HL-60 (cell line): ENCODE measurements at places on chromosomes 7 and 10.

DNA sequence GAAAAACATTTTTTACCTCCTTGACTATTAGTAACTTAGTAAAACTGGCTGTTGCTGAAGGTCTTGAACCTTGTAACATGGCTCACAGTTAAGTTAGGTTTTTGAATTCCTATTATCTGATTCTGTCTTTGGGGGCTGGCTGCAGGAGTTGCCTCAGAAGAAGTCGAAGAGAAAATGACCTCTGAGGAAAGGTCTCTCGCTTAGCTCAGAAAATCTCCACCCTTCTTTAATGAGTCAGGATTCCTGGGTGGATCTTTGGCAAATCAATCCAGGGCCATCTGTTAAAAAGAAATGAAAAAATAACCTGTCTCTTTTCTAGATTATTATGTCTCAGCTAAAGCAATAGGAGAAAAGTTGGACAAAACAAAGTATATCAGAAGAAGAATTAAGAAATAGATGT lies 267.8 kb upstream of the SEMA3C start:
- DNase-seq: no peak

- DNase-seq: no peak
These were observed 4.2 kb downstream of the TMEM60 start for GRCh38 chr7:77794000-77794399.

DNA sequence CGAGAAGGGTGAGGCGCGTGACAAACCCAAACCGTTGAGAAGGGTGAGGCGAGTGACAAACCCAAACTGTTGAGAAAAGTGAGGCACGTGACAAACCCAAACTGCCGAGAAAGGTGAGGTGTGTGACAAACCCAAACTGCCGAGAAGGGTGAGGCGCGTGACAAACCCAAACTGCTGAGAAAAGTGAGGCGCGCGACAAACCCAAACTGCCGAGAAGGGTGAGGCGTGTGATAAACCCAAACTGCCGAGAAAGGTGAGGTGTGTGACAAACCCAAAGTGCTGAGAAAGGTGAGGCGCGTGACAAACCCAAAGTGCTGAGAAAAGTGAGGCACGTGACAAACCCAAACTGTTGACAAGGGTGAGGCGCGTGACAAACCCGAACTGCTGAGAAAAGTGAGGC lies 25.0 kb downstream of the ESYT2 start:
- no peak for DNase-seq

DNA sequence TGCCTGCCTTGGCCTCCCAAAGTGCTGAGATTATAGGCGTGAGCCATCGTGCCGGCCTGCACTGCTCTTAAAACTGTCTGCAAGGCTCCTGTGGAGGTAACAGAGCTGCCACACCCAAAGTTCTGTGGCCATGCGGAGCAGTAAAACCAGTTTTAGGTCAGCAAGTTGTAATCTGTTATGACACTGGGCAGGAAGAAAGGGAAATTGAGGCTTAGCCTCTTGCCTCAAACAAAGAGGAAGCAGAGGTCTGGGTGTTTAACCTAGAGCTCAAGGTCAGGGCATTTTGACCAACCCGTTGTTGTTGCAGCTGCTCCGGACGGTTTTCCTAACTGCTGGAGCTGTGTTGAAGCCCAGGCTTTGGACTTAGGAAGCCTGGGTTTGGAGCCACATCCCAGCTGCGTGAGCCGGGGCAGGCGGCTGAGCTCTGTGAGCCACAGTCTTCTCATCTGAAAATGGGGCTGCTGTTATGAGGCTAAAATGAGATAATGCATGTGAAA lies 7.4 kb upstream of the RRP12 start:
- no peak for DNase-seq

DNA sequence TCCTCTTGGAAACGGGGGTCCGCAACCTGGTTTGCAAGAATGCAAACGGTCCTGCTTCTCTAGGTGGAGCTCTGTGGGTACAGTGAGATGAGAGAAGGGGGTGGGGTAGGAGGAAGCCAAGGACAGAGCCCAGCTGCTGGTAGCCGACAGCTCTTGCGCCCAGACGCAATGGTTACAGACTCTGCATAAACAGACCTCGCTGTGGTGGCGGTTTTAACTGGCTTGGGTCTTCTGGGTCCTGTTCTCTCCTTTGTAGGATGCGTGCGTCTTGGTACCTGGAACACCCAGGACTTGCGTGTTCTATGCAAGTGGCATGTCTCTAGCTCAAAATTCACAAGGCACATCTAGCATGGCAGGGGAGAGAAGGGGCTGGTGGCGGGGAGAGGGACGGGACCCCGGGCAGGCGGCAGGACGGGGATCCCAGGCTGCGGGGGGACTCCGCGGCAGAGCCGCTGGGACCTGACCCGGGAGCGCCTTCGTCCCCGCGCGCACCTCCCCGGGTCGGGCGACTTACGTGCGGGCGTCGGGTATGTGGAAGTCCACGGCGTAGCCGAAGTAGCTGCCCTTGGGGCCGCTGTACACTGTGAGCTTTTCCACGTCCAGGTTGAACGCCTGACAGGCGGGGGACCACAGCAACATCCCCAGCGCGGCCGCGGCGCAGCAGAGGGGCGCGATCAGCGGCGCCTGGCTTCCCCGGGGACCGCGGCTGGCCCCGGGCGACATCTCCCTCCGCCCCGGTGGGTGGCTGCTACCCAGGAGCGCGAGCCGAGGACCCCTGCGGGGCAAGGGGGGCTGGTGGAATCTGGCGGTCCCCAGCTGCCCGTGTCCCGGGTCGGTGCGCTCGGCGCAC lies 448 bp downstream of the ITGA8 start:
- DNase-seq: no peak
